ENCODE measurements at places on chromosomes 13 and 19.
A peak's percentile ranks its signal among the peaks of the same experiment; 100 is the strongest.

DNA sequence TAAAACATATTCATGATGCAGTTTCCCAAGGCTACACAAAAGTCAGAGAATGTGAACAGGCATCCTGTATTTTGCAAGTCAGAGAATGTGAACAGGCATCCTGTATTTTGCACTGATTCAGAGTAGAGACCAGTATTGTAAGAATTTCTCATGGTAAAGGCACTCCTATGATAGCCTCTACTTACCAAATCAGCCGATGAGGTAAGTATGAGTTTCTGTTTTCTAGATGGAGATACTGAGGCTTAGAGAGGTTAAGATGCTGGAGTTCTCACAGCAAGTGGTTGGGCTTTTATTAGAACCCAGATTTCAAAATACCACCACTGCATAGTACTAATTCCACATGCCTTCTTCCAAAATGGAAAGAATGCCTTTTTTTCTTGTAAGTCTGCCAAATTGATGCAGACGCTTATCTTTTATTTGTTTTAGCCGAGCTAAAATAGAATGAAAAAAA lies 12.3 kb downstream of the TPT1 start:
- no peak for DNase-seq

DNA sequence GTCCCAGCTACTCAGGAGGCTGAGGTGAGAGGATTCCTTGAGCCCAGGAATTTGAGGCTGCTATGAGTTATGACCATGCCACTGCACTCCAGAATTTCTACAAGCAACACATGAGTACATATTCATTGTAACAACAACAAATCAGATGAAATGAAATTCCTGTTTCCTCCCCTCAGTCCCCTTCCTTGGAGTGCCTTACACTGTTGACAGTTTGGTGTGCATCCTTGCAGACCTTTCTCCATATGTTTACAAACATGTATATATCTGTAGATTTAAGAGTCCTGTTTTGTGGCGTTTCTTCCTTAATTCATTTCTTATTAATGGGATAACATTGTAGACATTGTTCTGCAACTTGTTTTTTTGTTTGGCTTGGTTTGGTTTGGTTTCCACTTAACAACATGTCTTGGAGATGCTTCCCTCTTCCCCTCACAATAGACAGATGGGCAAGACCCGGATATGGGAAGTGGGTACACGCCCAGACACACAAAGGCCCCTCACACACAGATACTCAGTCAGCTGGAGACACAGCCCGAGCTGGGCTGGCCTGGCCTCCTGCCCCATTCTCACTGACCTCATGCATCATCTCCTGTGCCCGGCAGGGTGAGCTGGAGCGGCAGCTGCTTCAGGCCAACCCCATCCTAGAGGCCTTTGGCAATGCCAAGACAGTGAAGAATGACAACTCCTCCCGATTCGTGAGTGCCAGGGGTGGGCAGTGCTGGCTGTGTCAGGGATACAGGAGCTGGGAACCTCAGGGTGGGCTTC lies 21.7 kb downstream of the MYH14 start:
- DNase-seq: no peak

GRCh38 chr13:73138638-73139491 lies 80.1 kb downstream of the KLF5 start:
- no peak for DNase-seq

GRCh38 chr13:100646030-100646673 lies 28.4 kb downstream of the TMTC4 start:
- no peak for DNase-seq

- no peak for DNase-seq
Measured at GRCh38 chr19:47381653-47382279, 32.7 kb downstream of the DHX34 start.

DNA sequence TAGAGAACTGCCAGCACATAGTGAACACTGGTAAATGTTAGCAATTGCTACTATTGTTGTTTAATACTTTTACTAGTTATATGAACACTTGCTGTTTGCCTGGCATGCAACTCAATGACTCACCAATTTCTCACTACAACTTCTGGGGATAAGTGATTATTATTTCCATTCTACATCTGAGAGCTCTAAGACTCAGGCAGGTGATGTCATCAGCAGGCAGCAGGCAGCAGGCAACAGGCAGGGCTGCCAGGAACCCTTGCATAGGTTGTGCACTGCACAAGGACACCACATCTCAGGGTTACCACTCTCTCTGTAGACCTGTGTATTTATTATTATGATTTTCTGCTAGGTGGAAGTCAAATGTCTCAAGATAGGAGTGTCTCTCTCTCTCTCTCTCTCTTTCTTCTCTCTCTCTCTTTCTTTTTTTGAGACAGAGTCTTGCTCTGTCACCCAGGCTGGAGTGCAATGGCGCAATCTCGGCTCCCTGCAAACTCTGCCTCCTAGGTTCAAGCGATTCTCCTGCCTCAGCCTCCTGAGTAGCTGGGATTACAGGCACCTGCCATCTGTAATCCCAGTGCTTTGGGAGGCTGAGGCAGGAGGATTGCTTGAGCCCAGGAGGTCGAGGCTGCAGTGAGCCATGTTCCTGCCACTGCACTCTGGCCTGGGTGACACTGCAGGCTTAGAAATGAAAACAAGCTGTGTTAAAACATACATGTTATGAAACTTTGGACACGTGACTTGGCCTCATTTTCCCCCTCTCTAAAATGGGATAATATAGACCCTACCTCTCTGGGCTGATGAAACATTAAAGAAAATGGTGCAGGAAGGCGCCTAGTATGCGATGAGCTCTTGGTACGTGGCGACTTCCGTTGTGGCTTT lies 22.7 kb downstream of the HPN start:
- no peak for DNase-seq

DNA sequence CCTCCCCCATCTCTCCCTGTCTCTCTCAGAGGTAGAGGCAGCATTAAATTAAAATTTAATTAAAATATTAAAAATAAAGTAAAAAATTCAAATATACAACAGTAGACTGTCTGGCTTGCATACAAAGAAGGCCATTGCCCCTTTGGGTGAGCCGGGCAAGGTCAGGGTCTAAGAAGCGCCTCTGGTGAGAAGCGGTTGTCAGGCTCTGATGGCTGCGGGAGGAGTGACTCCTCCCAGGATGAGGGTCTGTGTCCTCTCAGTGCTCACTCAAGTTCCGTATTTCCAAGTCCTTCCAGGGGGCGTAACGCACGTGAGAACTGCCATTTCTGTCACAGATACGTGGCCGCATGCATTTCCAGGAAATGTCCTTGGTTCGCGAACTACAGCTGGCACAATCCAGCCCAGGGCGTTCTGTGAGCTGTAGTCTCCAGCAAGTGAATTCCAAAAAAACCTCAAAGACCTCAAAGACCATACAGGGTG lies 737 bp upstream of the ZNF181 start:
- peak; percentile 50 for DNase-seq

DNA sequence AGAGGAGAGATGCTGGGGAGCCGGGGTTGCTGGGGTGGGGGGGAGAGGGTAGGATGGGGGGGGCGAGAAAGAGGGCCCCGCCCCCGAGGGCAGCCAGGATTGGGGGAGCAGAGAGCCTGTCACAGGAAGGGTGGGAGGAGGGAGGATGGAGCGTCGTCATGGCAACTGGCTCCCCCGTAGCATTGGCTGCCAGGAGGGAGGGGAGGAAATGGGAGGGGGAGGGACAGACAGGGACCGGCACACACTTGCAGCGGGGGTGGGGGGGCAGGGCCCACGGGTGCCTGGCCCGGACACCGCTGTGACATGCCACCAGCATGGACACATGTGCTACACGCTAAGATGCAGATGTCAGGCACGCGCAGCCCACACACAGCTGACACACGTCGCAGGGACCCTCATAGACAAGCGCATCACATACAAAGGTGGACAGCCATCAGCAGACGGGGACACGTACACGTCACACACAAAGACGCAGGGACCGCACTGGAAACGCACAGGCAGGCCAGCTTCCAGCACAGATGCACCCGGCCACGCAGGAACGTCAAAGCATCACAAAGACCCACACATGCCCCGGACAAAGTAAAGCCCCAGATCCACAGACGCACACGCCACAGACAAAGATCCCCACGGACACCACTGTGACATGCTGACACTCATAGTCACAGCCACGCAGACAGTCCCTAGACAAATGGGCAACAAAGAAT lies at the start of gene LMTK3:
Gene LMTK3, minus strand, starts transcription at position 36 of the 704 bp plus-strand sequence. CDS start 259 bp downstream, outside the sequence.
- DNase-seq: no peak

DNA sequence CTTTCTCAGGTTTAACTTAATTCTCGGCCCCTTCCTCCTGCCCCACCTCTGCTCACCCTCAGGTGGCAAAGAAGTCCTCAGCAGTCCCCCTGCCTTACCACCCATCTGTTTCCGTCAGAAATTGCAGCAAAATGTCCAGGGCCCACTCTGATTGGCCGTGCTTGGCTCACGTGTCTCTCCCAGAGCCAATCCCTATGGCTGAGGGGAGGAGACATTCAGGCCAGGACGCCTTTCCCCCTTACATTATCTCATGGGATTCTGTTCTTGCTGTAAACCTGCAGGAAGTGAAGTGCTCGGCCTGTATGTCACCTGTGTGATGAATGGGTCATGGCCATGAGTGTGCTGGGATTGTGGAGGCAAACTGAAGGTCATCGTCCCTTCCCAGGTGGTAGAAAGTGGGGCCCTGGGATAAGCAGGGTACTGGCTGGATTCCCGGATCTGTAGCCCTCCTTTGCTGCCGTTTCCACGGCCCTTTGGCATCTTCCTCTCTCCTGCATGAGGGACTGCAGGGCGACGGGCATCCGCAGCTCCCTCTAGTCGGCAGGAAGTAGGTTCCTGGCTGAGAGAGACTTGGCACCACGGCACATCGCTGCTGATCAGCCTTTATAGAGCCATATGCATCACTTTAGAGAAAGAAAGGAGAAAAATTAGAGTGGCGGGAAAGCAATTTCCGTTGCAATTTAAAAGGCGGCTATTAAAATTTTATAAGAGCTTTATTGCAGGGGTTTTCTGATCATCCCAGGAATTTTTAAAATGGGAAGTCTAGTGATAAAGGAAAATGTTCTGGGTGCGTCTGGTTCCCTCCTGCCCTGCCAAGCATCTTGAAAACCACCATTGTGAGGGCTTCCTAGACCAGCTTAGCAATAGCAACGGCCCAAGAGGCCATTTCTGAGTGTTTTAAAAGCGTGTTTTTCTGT lies 118.2 kb downstream of the SIPA1L3 start:
- no peak for DNase-seq

- no peak for DNase-seq
Measured at GRCh38 chr13:78078168-78078567, 159.5 kb upstream of the EDNRB start.

GRCh38 chr13:94455414-94455813 lies 24.1 kb downstream of the DCT start:
- no peak for DNase-seq

GRCh38 chr13:113110048-113110851 lies 4.7 kb downstream of the F7 start:
- DNase-seq: no peak
